ENCODE measurements at places on chromosomes 3 and 15. TPM values are rescaled to one million over a fixed set of nuclear protein-coding genes. Genes with fewer than 3 reads are reported as not detected.

Gene MAP1A
- 6.5 TPM for total RNA-seq

Gene CSTA
- not detected for total RNA-seq

Gene GP9
- not detected for total RNA-seq

Gene ARL6IP5
- 182 TPM for total RNA-seq

Gene CTXN2
- total RNA-seq = not detected

Gene ADCY5
- total RNA-seq = not detected

Gene SLC27A2
- total RNA-seq = 6.2 TPM

Gene C3orf70
- not detected for total RNA-seq

Gene MON1A
- 10.0 TPM for total RNA-seq

Gene IQCH
- total RNA-seq = 0.34 TPM

Gene WHAMM
- total RNA-seq = 17.8 TPM

Gene CASR
- total RNA-seq = not detected

Gene GOLGA8S
- total RNA-seq = 0.07 TPM

Gene SLC15A2
- 4.0 TPM for total RNA-seq

Gene SLCO2A1
- not detected for total RNA-seq

Gene WNT5A
- total RNA-seq = not detected

Gene SH2D7
- total RNA-seq = not detected

Gene ROBO2
- total RNA-seq = not detected

Gene EXD1
- total RNA-seq = not detected

Gene TRMT10C
- total RNA-seq = 23.4 TPM
